ENCODE measurements at places on chromosomes 11 and 22. TPM values are rescaled to one million over a fixed set of nuclear protein-coding genes. Genes with fewer than 3 reads are reported as not detected.

The CALCA gene
- not detected for total RNA-seq

The IL17REL gene
- total RNA-seq = not detected

The XRRA1 gene
- 13.8 TPM for total RNA-seq

The DDI1 gene
- total RNA-seq = not detected

The PKP3 gene
- 3.2 TPM for total RNA-seq

The LGR4 gene
- 31.1 TPM for total RNA-seq

The DEUP1 gene
- not detected for total RNA-seq

The ZDHHC24 gene
- 17.1 TPM for total RNA-seq

The SCGB1D2 gene
- not detected for total RNA-seq

The C11orf16 gene
- total RNA-seq = not detected

The OPCML gene
- not detected for total RNA-seq

The POTEH gene
- not detected for total RNA-seq

The KIRREL3 gene
- total RNA-seq = not detected

The PNPLA3 gene
- 1.5 TPM for total RNA-seq

The SLC22A25 gene
- total RNA-seq = not detected

The RFPL1 gene
- not detected for total RNA-seq

The RASGRP2 gene
- total RNA-seq = 3.4 TPM

The TRIM34 gene
- 6.0 TPM for total RNA-seq

The ARL14EP gene
- 12.1 TPM for total RNA-seq

The TMEM191C gene
- 0.54 TPM for total RNA-seq

The TMEM126B gene
- total RNA-seq = 47.8 TPM

The MYOD1 gene
- total RNA-seq = not detected

The RASSF10 gene
- not detected for total RNA-seq

The TUBGCP6 gene
- 25.6 TPM for total RNA-seq

The PNPLA5 gene
- total RNA-seq = not detected

The OR52B6 gene
- total RNA-seq = not detected

The MYRF gene
- 2.3 TPM for total RNA-seq

The PTPN5 gene
- not detected for total RNA-seq

The TMEM45B gene
- not detected for total RNA-seq

The PRR33 gene
- total RNA-seq = not detected

The A4GALT gene
- 45.0 TPM for total RNA-seq

The NXPE1 gene
- total RNA-seq = not detected

The C11orf97 gene
- total RNA-seq = not detected

The XPNPEP3 gene
- 7.0 TPM for total RNA-seq

The DLG2 gene
- not detected for total RNA-seq

The CABP4 gene
- not detected for total RNA-seq

The MS4A7 gene
- not detected for total RNA-seq

The LIF gene
- total RNA-seq = 9.7 TPM

The SLC29A2 gene
- total RNA-seq = not detected

The JHY gene
- total RNA-seq = 0.54 TPM

The ACAD8 gene
- total RNA-seq = 17.5 TPM

The SLC22A6 gene
- total RNA-seq = not detected

The SULT4A1 gene
- 1.3 TPM for total RNA-seq

The RIMBP3C gene
- total RNA-seq = 0.18 TPM

The TPBGL gene
- 0.16 TPM for total RNA-seq

The OR10A3 gene
- not detected for total RNA-seq

The DNAJB7 gene
- total RNA-seq = not detected

The CHRNA10 gene
- total RNA-seq = 0.97 TPM

The LRRC74B gene
- total RNA-seq = not detected

The SERPIND1 gene
- under 0.01 TPM for total RNA-seq
